AG09309 (cell line): ENCODE measurements at places on chromosomes 2 and 18.

- no peak for DNase-seq
These were observed 11.1 kb downstream of the TRAK2 start for GRCh38 chr2:201440182-201440581.

DNA sequence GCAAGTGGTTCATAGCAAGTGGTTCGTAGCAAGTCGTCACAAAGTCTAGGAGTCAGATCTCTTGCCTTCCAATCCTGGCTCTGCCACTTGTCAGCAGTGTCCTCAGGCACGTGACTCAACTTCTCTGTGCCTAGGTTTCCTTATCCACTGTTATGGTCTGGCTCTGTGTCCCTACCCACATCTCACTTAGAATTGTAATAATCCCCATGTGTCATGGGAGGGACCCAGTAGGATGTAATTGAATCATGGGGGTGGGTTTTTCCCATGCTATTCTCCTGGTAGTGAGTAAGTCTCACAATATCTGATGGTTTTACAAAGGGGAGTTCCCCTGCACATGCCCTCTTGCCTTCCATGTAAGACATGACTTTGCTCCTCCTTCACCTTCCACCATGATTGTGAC is 51.8 kb upstream of the AP1S3 start:
- no peak for DNase-seq

GRCh38 chr2:5393474-5393873 is 298.7 kb upstream of the SOX11 start:
- no peak for DNase-seq

DNA sequence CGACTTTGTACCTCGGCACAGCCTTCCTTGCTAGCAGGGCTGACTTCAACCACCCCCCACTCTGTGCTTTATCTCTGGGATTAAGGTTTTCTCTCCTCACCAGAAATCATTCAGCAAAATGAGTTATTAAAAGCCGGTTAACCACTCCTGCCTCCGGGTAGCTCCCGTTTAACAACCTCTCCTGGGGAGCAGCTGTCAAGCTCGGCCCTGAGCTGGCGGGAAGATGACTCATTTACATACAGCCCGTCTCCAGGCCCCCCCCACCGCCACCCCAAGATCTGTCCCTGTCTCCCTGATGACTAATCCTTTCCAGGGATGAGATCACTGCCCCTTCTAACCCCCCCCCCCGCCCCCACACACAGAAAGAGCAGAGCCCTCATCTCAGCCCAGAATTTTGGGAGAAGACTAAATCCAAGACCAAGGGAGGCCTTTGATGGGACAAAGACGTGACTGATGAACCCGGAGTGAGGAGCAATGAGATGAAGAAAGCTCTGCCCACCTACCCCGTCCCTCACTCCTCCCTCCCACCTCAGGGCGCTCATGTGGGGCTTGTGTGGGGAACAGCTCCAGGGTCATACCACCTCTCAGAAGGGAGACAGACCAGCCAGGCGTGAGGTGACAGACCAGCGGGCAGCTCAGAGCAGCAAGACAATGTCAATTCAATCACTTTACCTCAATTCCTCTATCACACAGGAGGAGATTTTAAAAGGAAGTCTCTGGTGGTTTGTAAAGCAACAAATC is 131.4 kb downstream of the MSH2 start:
- DNase-seq = peak; percentile 70

DNA sequence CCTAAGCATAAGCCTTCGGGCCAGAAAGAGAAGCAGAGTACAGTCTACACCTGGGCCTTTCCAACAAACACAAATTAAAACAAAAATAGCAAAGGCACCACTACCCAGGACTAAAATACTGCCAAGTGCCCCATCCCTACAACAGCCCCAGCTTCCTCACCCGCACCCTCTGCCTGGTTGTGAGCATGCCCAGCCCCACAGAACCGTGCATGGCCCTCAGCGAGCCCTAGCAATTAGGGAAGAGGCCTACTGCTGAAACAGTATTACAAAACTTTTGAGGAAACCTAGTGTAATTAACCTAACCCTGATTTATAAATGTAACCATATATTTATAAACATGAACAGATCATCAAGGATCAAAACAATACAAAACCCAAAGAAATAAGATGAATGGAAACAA is 44.2 kb downstream of the FARSB start:
- no peak for DNase-seq

DNA sequence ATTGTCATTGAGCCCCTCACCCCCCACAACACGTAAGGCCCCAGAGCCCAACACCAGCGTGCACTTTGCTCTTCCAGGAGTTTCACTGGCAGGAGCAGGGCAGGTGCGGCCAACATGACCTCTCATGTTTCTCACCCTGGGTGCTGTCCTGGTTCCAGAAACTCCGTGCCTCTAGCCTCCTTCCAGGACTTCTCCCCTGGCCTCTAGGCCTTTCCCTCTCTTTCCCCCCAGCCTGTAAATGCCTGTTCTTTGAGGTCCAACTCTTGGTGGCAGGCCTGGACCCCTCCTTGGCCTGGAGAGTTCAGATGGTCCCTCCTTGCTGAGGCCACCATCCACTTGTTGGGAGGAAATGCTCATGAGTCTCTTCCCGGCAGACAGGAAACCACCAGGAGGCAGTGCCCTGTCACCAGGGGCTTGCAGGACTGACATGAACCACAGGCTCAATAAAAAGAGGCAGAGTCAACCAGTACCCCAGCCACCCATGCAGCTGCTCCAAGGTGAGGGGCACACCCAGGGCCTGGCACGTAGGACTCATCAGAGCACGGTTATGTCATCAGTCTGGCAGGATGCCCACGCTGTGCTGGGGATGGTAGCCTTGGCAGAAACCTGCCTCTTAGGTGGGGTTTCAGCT is 1.5 kb downstream of the MALL start:
- no peak for DNase-seq

DNA sequence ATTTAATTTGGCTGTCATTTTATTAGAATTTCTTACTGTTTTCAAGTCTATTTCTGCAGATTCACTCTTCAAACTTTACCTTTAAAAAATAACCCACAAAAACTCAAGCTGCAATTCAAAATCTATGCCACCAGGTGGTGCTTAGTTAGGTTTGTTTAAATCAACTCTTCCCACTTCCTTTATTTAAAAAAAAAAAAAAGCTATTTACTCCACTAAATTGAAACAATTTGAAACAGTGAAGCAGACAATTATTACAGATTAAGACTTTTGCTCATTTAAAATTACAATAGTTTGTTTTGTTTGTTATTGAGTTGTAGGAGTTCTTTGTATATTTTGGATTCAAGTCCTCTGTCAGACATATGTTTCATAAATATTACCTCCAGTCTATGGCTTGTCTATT is 300.0 kb downstream of the PDE11A start:
- DNase-seq = no peak

- no peak for DNase-seq
These were observed 178.3 kb upstream of the CRIM1 start for GRCh38 chr2:36177282-36177681.
